Stimulated activated CD4-positive, alpha-beta T cell treated with anti-CD3 and anti-CD28 coated beads, TNF-alpha, amount 100 ng/mL, for 1 hour (primary cell): ENCODE measurements at places on chromosomes 12 and 14.

GRCh38 chr12:130658145-130658911 is 57.8 kb downstream of the RIMBP2 start:
- no peak for DNase-seq

DNA sequence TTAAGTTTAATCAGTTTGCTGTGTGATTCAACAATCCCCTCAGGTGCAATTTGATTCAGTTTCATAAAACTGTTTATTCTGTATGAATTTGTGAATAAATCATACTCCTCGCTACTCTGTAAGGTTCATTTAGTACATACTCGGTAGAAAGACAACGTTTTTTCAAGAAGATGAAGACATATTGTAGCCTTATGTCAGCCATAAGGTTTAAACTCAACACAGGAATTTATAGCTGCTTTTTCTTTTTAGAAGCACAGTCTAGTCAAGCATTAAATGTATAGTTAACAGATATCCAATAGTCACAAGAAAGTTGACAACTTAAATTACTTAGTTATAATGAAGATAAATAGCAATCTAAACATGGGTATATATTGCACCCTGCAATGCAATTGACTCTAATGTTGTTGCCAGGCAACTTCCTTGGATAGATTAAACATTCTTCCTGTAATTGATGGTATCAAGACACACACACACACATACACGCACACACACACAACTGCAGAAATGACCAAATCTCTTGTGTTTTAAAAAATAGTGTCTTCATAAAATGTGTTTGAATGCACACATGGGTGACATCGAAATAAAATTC is 151.5 kb upstream of the MGAT4C start:
- no peak for DNase-seq

- DNase-seq: no peak
Measured at GRCh38 chr12:75665216-75665615, 153.8 kb upstream of the KRR1 start.

DNA sequence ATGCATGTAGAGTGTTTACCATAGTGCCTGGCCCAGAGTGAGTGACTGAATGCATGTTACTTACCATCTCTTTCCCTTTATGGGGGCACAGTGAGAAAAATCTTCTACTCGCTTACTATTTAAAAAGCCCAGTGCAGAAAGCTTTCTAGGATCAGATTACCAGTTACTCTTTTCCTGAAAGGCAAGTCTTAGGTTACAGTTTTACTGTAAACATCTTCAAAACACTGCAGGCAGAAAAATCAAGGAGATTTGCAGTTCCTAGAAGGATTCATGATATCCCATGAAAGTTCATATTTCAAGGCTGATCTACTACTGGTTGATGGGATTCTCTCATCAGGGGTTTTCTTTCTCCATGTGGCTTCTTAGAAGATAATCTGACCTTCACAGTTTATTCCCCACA is 29.3 kb upstream of the DAAM1 start:
- no peak for DNase-seq

- DNase-seq: no peak
Measured at GRCh38 chr14:95294834-95295599, 24.7 kb downstream of the CLMN start.

DNA sequence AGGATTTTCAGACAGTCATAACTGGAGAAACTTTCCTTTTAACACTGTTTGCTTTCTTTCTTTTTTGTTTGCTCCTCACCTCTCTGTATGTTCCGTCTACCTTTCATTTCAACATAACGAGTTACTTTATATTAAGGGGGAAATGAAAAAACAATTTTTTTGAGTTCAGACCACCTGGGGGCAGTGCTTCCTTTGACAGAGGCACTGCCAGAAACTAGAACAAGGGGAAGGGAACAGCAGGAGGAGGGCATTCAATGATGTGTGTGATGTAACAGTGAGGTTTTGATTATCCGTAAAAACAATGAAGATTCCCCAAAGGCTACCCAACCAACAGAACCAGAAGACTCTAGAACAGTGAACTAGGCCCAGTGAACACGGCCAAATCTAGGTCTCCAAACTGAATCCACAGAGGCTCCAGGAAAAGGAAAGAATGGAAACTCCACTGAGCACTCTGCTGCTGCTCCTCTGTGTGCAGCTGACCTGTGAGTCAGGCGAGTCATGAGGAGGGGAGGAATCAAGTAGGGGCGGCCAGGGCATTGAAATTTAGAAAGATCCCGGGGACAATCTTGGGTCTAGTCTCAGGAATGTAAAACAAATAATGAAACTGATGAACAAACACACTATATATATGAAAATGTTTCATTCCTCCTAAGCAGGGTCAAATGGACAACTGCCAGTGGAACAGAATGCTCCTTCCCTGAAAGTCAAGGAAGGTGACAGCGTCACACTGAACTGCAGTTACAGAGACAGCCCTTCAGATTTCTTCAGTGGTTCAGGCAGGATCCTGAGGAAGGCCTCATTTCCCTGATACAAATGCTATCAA is 323.5 kb downstream of the DAD1 start:
- DNase-seq: no peak

GRCh38 chr12:113161415-113162016 is 12.0 kb downstream of the CFAP73 start:
- no peak for DNase-seq
